ENCODE measurements at places on chromosomes 7 and 10. TPM values are rescaled to one million over a fixed set of nuclear protein-coding genes. Genes with fewer than 3 reads are reported as not detected.

SMARCD3 gene
- 3.6 TPM for total RNA-seq

GRCh38 chr7:139845443-139845805, 16.4 kb downstream of the TBXAS1 start:
- H3K27me3 ChIP-seq = peaks cover 14% of the 10 kb centered on the region
- no peak overlapping the region for H3K4me3 ChIP-seq
- peaks cover 4% of the 10 kb centered on the region for H3K4me1 ChIP-seq

ST8SIA6 gene
- 6.6 TPM for total RNA-seq

FEZF1 gene
- not detected for total RNA-seq

GRCh38 chr10:119762805-119763798, 37.3 kb downstream of the INPP5F start:
- no peaks in the 10 kb centered on the region for H3K4me1 ChIP-seq
- H3K27ac ChIP-seq = no peak overlapping the region
- DNase-seq = no peak
- H3K27me3 ChIP-seq = no peaks in the 10 kb centered on the region
- H3K4me3 ChIP-seq = no peak overlapping the region

VAX1 gene
- not detected for total RNA-seq

DNA sequence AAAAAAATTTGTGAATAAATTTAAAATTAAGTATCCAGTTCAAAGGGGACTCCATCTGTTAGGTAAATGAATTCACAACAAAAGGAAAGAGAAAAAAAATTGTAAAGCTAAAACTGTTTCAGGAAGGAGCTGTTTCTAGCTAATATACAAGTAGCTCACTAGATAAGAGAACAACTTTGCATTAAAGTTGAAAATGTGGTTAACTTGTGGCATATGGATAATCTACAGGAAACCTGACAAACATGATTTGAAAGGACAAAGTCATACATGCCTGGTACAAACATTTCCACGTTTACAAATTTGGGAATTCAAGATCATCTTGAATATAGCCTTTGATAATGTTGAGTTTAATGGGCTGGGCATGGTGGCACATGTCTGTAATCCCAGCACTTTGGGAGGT, 8.9 kb downstream of the NT5C3A start:
- no peaks in the 10 kb centered on the region for H3K27me3 ChIP-seq
- DNase-seq = no peak
- H3K27ac ChIP-seq = peak overlapping the region; percentile 44
- no peak overlapping the region for H3K4me3 ChIP-seq
